ENCODE measurements at places on chromosomes 6 and 20. TPM values are rescaled to one million over a fixed set of nuclear protein-coding genes. Genes with fewer than 3 reads are reported as not detected.

Gene COL12A1
- total RNA-seq, result 1,023 TPM

Gene PRL
- total RNA-seq, result not detected

Gene CAP2
- 8.6 TPM for total RNA-seq

Gene C6orf52
- 0.26 TPM for total RNA-seq

Gene ZFP57
- not detected for total RNA-seq

Gene VSTM2L
- total RNA-seq, result 1.5 TPM

Gene PTCRA
- not detected for total RNA-seq

Gene SNAP25
- 4.5 TPM for total RNA-seq

Gene ENPP4
- 3.6 TPM for total RNA-seq

Gene SLC17A3
- total RNA-seq, result not detected

Gene SLC4A11
- 0.51 TPM for total RNA-seq

Gene PRICKLE4
- total RNA-seq, result 0.26 TPM

Gene CDSN
- not detected for total RNA-seq

Gene LPA
- total RNA-seq, result not detected

Gene PPP1R16B
- total RNA-seq, result under 0.01 TPM

Gene DDR1
- 17.5 TPM for total RNA-seq

Gene ZBTB46
- total RNA-seq, result 4.5 TPM

Gene SCGN
- total RNA-seq, result not detected

Gene PMEPA1
- total RNA-seq, result 1.0 TPM

Gene SRSF12
- 0.33 TPM for total RNA-seq

Gene PRND
- total RNA-seq, result not detected

Gene FKBP1A
- total RNA-seq, result 71.4 TPM

Gene BPIFB1
- total RNA-seq, result not detected

Gene PPP1R14C
- total RNA-seq, result 0.17 TPM

Gene SAMD3
- 2.8 TPM for total RNA-seq

Gene PCSK2
- not detected for total RNA-seq

Gene TGM2
- total RNA-seq, result 58.6 TPM

Gene CLPSL1
- not detected for total RNA-seq

Gene CPXM1
- 0.50 TPM for total RNA-seq

Gene IL17F
- not detected for total RNA-seq

Gene CYP39A1
- total RNA-seq, result 3.8 TPM

Gene HMGA1
- 121 TPM for total RNA-seq

Gene TSHZ2
- total RNA-seq, result 2.6 TPM

Gene GCM1
- total RNA-seq, result not detected

Gene PRR18
- total RNA-seq, result not detected

Gene HMGCLL1
- total RNA-seq, result 0.51 TPM

Gene MSH5
- 2.3 TPM for total RNA-seq

Gene OR2J2
- total RNA-seq, result not detected

Gene NXT1
- total RNA-seq, result 20.0 TPM

Gene CLPSL2
- not detected for total RNA-seq

Gene RIPOR3
- total RNA-seq, result 4.1 TPM

Gene MCCD1
- not detected for total RNA-seq

Gene SIRPD
- not detected for total RNA-seq

Gene FAM210B
- 71.9 TPM for total RNA-seq

Gene LRRC73
- total RNA-seq, result 0.33 TPM

Gene TTLL9
- not detected for total RNA-seq

Gene SEMG1
- not detected for total RNA-seq

Gene ABHD16B
- not detected for total RNA-seq

Gene PRDM13
- total RNA-seq, result not detected

Gene SLC22A7
- not detected for total RNA-seq

Gene GRM1
- total RNA-seq, result 0.17 TPM

Gene BRD2
- total RNA-seq, result 75.6 TPM

Gene PIM1
- total RNA-seq, result 22.8 TPM

Measured in fibroblast of lung (primary cell).